Cerebellum (tissue), 4 donors: ENCODE measurements at places on chromosomes 1 and 21. TPM values are rescaled to one million over a fixed set of nuclear protein-coding genes. Genes with fewer than 3 reads are reported as not detected.

GJA8 gene
- not detected for total RNA-seq

HTR6 gene
- 0.09 TPM for total RNA-seq

ILF2 gene
- 122 TPM for total RNA-seq

MXRA8 gene
- total RNA-seq = 18.2 TPM

TSPAN1 gene
- 1.00 TPM for total RNA-seq

KCNA2 gene
- total RNA-seq = 14.4 TPM

USP16 gene
- total RNA-seq = 27.5 TPM

CASQ1 gene
- total RNA-seq = 1.3 TPM

OR14K1 gene
- not detected for total RNA-seq

GPR61 gene
- 10.9 TPM for total RNA-seq

SELL gene
- 1.3 TPM for total RNA-seq

NTNG1 gene
- total RNA-seq = 16.8 TPM

GJB3 gene
- not detected for total RNA-seq

LCA5L gene
- 0.18 TPM for total RNA-seq

CELA3B gene
- not detected for total RNA-seq

DIRAS3 gene
- total RNA-seq = 2.4 TPM

LCE3A gene
- not detected for total RNA-seq
